ENCODE measurements at places on chromosomes 7 and 10.

- DNase-seq, result no peak
These were observed 3.6 kb downstream of the INMT start for GRCh38 chr7:30755384-30756154.

DNA sequence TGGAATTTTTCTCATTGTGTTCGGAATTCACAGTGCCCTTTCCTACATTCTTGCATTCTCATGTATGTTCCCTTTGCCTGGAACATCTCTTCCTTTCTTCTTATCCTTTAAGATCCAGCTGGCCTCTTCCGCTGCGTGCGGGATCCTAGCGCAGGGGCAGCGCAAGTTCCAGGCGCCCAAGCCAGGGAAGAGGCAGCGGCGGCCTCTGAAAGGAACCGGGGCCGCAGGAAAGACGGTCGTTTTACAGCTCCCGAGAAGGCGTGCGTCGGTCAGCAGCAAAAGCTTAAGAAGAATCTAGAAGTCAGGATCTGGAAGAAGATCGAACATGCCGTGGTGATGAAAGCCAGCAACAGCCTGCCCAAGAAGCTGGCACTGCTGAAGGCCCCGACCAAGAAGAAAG is 28.0 kb downstream of the ADRA2A start:
- no peak for DNase-seq

DNA sequence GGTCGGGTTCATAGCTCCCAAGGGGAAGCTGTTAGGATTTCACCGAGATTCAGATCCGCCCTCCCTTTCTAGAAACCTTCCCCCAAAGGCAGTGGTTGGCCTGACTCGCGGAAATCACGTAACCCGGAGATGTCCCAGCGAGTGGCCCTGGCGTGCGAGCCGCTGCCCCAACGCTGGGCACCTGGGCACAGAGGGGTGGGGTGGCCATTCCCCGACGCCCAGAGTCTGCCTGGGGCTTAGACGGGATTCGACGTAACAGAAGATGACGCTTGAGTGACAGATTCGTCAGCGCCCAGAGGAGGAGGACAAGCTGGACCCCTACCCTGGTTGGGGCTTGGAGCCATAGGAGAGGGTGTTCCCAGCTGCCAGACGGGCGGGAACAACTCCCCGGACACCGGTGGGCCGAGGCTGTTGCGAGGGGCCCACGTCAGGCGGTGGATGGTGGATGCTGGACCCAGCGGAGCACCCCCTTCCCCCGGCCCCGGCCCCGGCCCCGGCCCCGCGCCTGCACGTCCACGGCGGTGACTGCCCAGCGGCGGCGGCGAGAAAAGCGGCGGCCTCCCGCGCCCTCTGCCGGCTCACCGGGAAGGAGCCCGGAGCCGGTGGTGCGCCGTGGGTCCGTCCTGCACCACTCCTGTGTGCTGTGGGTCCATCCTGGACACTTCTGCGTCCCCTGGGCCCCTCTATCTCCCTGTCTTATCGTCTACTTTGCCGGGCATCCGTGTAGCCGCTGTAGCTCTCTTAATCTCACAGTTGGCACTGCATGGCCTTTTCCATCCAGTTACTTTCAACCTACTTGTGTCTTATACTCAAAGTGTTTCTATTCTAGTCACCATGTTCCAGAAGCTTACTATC is 35.4 kb upstream of the KNDC1 start:
- no peak for DNase-seq

- DNase-seq, result no peak
These were observed 102.3 kb downstream of the SLC25A13 start for GRCh38 chr7:96219378-96220130.

GRCh38 chr10:59255463-59255862 is 79.0 kb downstream of the PHYHIPL start:
- DNase-seq, result no peak

DNA sequence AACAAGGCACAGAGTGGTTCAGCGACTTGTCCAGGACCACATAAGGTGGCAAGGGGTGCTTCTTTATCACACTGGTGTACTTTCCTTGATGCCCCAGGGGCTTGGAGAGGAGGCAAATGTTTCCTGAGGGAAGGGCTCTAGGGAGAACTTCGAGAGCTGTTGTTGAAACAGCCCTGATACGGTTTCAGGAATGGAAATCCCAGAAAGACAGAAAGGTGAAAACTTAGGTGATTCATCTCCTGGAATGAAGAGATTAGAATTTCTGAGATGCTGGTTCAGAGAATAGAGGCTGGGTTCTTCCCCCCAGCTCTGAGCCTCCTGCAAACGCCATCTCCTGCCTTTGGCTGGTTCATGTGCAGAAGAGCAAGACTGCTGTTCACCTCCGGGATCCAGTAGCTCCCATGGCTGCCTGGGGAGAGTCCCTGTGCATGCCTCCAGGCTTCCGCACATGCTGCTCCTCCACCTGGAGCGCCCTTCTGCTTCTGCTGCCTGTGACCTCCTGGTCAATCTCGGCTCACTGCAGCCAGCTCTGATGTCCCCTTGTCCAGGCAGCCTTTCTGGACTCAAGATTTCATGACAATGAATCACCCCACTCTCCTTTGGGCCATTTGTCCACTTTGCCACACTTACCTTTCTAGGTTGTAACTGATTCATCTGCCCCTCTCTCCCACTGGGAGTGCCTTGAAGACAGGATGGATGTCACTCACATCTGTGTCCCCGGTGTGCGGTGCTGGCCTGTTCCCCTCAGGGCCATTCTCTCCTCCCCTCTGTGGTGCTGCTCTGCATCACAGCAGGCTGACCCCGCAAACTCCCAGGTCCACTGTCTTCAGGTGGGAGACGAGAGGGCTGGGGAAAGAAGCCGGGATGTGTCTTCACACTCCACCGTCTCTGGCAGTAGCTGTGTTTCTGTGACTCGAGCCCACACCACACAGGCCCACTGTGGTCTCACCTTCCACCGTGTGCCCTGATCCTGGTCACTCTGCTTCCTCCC is 3.6 kb upstream of the CDH23 start:
- DNase-seq, result no peak

DNA sequence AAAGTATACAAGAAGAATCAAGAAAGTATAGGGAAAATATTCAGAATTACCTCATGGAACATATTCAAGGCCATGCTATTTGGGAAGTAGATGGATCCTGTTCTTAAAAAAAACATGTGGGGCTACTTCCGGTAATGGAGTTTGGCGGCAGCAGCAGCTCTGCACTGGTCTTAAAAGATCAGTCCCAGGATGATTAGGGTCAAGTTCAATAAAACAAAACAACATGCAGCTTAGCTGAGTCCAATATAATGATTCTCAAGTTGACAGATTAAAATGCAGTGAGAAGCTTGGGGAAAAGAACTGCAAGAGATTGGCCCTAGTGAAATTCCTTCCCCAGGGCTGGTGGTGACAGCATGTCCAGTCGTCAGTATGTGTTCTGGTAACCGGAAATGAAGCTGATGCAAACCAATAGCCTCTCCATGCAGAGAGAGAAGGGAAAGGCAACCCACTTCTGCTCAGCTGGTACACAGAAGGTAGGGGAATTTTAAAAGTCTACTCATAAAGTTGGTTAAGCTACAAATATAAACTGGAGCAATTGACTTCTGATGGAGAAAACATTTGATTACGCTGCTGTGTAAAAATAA is 305.1 kb upstream of the IMMP2L start:
- DNase-seq, result no peak

- DNase-seq, result no peak
These were observed 19.1 kb upstream of the LEP start for GRCh38 chr7:128221929-128222403.

DNA sequence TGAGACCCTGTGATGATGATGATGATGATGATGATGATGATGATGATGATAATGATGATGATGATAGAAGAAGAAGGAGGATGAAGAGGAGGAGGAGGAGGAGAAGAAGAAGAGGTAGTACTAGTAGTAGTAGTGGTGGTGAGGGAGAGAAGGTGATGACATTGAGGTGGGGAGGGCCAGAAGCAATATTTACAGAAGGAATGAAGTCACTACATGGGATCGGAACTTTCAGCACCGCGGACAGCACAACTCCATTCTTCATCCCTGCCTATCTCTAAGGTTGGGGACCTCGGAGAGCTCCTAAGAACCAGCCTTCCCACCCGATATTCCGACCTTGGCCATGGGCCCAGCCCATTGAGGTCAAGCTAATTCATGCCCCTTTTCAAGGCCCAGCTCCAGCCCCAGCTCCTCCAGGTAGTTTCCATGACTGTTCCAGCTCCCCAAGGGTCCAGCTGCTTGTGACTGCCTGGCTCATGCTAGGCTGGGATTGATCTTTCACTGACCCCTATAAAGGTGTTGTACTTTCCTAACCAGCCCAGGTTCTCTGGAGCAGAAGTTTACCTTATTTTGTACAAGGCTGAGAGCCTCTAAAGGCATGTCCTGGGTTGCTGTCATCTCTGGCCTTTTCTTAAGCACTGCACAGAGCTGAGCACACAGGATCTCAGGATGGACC is 10.3 kb downstream of the CRHR2 start:
- no peak for DNase-seq

GRCh38 chr10:6778992-6779701 is 199.1 kb upstream of the PRKCQ start:
- no peak for DNase-seq

GRCh38 chr7:116097365-116098009 is 66.9 kb upstream of the TFEC start:
- DNase-seq, result no peak

DNA sequence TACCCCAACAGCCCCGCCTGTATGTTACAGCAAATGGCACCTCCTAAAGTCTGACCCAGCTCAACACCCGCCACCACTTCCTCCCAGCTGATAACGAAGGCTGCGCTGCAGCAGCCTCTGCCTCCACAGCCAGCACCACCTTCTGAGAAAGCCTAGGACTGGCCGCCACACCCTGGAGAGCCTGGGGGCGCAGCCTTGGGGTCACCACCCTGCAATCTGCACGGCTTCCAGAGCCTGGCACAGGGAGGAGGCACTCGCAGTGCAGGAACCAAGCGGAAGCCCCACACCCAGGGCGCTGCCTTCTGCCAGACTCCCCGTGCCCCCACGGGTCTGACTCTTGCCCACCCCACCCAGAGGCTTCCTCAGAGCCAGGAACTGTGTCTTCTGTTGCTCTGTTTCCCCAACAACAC is 112.5 kb downstream of the MAD1L1 start:
- peak; percentile 26 for DNase-seq

DNA sequence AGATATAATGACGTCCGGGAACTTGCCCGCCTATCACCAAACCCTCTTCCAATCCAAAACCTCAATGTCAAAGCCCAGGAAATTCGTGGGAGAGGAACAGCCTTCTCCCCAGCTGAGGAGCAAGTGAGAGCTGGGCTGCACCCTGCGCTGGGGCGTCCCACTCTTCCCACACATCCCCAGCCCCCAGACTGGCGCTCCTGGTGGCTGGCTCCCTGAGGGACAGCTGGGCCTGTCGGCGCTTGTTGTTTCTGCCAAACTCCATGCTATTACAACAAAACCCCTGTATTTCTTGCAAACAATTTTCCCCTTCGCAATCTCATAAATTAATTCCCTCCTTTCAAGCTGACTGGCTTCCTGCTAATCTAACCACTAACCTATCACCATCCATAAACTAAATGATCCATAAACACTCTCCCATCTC is 53.0 kb downstream of the GRID1 start:
- DNase-seq, result no peak

GRCh38 chr10:12974078-12974477 is 27.4 kb downstream of the CCDC3 start:
- DNase-seq, result no peak

GRCh38 chr10:34139559-34139958 is 675.5 kb downstream of the PARD3 start:
- no peak for DNase-seq

DNA sequence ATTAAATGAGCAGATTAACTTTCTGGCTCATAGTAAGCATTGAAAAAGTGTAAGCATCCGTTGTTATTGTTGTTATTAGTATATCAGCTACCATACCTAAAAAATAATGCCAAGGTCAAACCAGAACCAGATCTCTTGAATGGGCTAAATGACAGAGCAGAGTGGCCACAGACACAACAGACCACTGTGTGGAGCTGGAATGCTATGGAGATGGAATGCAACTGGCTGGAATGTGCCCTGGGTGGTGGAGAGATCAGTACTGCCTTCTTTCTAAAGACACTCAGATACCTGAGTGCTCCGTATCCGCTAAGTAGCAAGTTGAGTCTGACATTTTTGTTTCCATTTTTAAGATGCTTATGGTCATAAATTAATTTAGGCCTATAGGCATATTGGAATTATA is 20.5 kb upstream of the DNAJB12 start:
- no peak for DNase-seq

DNA sequence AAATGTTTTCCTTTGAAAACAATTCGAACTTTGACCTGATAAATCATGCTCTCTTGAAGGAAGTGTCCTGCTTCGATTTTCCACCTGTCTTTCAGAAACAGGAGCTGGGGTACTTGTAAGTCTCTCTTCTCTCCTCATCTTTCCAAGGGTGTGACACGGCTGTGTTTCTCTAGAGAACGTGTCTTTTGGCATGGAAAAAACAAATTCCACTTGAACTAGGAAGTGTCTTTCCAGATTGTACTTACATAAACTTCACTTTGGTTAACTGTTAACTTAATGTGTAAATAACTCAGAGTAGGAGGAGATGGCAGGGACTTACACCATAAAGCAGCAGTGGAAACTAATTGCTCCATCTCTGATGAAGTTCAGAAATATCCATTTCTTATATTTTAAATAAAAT is 4.2 kb upstream of the CALCR start:
- no peak for DNase-seq

- DNase-seq, result no peak
These were observed 549.0 kb upstream of the VSTM2A start for GRCh38 chr7:53993224-53993623.

GRCh38 chr10:33103863-33104379 is 145.9 kb upstream of the ITGB1 start:
- DNase-seq, result no peak

DNA sequence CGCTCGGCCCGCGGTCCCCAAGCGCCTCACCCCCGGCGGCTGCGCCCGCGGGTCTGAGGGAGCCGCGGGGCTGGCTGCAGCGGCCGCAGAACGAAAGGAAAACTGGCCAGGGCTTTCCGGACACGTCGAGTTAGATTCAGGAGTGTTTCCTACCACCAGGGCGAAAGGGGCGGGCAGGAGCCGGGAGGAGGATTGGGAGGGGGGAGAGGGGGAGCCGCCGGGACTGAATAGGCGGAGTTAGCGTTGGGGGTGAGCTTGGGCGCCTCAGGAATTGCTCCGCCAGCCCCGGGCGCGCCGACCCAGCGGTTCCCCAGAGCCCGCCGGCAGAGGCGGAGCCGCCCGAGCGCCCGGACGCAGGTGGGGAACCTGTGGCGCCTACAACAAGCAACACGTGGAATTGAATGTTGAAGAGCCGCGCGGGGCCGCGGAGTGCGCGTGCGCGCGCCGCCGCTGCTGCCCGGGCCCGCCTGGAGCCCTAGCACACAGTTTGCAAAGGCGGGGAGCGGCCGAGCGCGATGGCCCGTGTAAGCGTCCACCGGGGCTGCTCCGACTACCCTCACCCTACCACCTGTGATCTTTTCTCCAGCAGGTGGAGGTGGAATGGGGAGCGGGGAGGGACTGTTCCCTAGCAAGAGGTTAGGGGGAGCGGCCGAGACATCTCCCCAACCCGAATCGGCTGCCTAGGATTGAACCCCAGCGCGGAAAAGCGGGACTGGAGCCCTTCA is at the start of gene CADPS2:
CADPS2 (minus strand) TSS at position 104 of the 725 bp plus-strand sequence. CDS start 123 bp downstream, outside the sequence.
- no peak for DNase-seq

- no peak for DNase-seq
These were observed at the start of gene PLEKHS1 for GRCh38 chr10:113751181-113751732. Gene PLEKHS1, plus strand, starts transcription at chr10:113751682. Its CDS starts 3,596 bp downstream, at chr10:113755278.

GRCh38 chr10:62170732-62171131 is 97.9 kb downstream of the RTKN2 start:
- DNase-seq, result no peak

GRCh38 chr10:7388602-7389001 is 22.2 kb downstream of the SFMBT2 start:
- DNase-seq, result no peak

- no peak for DNase-seq
These were observed 265.7 kb upstream of the BMPER start for GRCh38 chr7:33639552-33640197.

Data from stimulated activated CD8-positive, alpha-beta memory T cell treated with anti-CD3 and anti-CD28 coated beads, Interleukin-7, amount 100 ng/mL, for 1 hour (primary cell).